Stimulated activated CD8-positive, alpha-beta memory T cell treated with anti-CD3 and anti-CD28 coated beads, Interleukin-4, amount 100 ng/mL, for 24 hours (primary cell): ENCODE measurements at places on chromosomes 1 and 21.

DNA sequence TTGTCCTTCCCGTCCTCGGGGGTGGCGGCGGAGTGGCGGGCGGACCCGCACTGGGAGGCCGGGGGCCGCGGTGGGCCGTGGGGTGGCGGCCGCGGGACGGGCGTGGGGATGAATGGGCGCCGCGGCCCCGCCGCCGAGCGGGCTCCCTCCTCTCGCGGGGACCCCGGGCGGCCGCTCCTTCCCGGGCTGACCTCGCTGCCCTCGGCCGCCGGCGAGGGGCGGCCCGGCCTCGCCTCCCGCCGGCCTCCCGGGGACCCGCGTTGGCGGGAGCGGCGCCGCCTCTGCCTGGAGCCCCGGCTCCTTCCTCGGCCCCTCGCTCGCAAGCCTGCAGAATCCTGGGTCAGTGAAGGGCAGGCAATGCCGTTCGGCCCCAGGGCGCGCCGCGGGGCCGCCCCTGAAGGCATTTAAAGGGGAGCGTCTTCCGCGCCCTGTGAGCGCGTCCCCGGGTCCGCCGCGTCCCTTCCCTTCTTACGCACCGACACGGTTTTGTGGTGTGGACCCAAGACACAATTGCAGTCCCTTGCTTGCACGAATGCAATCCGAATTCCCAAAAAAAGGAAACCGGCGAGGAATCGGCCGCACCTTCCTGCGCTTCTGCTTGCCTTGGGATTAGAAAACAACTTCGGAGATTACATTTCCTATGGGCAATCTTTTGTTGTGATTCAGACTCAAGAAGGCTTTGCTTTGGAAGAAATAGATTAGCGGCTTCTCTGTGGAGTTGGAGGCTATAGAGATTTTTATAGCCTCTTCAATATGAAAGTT, 776 bp downstream of the ITSN1 start:
- no peak for DNase-seq

GRCh38 chr1:178238722-178239510, 145.0 kb downstream of the RASAL2 start:
- DNase-seq: no peak

GRCh38 chr1:73176902-73177301, 894.6 kb upstream of the NEGR1 start:
- no peak for DNase-seq

DNA sequence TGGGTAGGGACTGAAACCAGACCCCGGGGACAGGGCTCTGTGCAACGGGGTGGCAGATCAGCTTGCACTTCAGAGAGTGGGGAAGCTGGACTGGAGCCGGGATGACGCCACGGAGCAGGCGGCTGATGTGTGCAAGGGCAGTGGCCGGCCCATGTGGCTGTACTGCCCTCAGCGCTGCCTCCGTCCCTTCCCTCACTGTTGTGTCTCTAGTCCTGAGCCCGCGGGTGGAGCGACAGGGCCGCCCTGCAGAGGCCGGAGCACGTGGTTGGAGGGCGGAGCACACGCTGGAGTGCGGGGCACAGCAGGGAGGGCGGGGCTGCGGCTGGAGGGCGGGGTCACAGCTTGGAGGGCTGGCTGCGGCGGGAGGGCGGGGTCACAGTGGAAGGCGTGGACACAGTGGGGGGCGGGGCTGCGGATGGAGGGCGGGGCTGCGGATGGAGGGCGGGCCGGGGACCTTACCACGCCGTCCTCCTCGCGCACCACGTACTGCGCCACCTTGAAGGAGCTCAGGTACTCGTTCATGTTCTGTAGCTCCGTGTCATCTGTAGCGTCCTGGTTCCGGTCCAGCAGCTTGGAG, 52.4 kb downstream of the CHD5 start:
- peak; percentile 56 for DNase-seq

- no peak for DNase-seq
Observed at GRCh38 chr1:153652805-153653500, 5.5 kb upstream of the SNAPIN start.

DNA sequence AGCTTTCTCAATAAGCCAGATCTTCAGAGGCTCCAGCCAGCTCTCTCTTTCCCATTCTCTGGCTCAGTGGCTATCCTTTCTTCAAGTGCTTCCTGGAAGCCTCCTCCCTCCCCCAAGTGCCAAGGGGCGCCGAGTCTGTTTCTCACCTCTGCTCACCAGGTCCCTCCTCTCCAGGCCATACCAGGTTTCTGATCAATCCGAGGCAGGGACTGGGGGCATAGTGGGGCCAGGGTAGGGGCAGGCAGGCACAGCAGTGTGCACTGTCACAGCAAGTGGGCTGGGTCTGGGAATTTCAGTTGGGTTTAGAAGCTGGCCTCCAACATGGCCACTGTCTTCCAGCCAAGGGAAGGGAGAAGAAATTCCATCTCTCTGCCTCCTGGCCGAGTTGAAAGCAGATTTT, 56.5 kb downstream of the NAV1 start:
- DNase-seq: no peak

DNA sequence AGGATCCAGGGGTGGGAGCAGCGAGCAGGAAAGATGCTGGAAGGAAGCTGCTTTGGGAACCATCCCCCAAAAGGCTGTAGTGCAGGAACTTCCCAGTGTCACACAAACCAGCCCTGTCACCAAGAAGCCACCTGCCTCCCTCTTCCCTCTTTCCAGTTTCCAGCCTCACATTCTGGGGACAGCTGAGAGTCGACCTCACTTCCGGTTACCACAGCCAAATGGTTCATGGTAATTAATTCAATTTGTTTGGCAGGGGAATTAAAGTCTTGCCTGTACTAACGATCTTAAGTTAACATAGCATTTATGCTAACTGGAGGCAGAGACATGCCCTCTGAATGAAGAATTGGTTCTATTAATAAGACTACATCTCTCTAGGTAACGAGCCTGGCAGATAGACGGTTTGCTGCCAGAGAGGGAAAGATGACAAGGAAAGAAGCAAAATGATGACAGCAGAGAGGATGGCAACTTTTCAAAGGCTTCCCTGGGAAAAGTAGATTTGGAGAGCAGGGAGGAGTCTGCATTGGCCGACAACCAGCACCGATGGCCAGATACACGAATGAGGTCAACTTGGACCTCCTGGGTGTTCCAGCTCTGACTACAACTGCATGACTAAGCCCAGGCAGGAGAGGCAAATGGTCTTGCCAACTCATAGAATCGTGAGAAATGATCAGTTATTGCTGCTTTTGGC, 64.1 kb downstream of the TMCO4 start:
- no peak for DNase-seq

DNA sequence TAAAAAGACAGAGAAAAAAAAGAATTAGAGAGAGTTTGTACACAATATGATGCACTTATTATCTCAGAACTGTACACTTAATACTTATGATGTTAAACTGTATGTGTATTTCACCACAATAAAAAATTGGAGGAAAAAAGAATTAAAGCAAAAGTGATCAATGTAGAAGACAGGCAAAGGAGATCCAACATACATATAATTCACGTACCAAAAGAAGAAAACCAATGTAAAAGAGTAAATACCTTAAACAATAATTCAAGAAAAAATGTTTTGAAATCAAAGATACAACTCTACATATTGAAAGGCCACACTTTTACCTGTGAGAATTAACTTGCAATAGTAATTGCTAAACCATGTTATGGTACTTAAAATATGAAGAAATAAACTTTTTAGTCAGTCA, 9.8 kb upstream of the PGLYRP3 start:
- no peak for DNase-seq

DNA sequence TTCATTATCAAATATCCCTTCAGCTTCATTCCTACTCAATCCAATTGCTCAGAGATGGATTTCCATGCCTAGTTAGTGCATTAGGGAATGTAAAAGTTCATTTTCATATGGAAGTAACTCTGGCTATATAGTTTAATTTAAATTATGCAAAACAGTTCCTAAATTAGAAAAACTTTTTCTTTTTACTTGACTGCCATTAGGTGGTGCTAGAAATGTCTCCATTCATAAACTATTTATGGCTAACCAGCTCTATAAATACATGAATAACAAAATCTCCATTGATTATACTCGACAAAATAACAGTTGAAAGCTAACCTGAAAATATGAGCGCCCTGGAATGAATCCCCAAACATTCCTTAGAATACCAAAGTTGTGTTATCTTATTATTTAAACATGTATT, 311.4 kb downstream of the USH2A start:
- DNase-seq: no peak

DNA sequence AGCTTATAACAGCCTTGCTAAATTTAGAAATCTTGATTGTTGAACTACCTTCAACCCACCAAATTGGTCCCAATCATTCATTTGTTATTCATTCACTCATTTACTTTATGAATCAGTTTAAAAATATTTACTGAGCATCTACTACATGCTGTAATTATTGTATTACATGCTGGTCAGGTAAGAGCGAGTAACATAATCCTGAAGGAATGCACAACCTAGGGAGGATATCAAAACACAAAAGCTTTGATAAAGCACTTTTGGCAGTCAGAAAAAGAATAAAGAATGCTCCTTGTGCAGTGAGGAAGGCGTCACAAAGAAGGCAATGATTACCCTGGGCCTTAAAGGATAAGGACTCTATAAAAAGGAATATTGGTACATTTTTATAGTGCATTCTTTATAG, 518.9 kb upstream of the NR5A2 start:
- no peak for DNase-seq

DNA sequence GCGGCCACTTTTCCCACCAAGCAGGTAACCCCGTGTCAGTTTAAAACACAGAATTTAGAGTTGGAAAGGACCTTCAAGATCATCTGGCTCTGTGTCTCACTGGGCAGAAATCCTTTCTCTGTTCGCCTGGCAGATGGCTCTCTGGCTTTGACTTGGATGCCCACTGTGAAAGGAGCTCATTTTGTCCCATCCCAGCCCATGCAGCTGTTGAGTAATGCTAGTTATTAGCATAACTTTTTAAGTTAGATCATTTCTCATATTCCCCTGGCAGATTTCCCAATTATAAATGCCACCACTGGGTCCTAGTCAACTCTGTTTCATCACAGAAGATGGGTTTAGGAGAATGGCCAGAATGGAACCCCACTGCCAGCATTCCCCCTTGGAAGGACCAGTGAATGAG, 55.9 kb downstream of the SLC35F3 start:
- no peak for DNase-seq

DNA sequence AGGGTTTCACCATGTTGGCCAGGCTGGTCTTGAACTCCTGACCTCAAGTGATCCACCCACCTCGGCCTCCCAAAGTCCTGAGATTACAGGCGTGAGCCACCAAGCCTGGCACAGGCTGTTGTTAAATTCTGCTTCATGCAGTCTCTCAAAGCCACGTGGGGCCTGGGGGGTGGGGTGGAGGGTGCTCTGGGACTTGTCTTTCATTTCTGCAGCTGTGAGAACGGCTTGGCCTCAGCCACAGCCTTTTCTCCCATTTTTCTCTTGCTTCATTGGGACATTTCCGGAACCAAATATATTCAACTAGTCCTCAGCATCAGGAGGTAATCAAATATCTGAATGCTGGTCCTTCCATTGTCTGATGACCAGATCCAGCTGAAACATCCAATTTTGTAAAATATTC, 27.6 kb upstream of the KCNE2 start:
- no peak for DNase-seq

GRCh38 chr1:173314656-173315055, 107.5 kb upstream of the TNFSF4 start:
- DNase-seq: no peak

DNA sequence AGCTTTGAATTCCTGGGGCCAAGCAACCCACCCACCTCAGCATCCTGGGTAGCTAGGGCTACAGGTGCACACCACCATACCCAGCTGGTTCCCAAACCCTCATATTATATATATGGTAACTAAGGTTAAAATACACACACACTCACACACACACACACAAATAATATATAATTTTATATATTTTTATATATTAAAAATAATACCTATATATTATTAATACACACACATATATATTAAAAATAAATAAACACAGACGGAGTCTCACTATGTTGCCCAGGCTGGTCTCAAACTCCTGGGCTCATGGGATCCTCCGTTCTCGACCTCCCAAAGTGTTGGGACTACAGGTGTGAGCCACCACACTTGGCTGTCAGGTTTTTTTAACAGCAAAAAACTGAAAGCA, 31.9 kb downstream of the SCAF4 start:
- DNase-seq: no peak

GRCh38 chr1:52601519-52601918, 652 bp upstream of the GPX7 start:
- DNase-seq: no peak

DNA sequence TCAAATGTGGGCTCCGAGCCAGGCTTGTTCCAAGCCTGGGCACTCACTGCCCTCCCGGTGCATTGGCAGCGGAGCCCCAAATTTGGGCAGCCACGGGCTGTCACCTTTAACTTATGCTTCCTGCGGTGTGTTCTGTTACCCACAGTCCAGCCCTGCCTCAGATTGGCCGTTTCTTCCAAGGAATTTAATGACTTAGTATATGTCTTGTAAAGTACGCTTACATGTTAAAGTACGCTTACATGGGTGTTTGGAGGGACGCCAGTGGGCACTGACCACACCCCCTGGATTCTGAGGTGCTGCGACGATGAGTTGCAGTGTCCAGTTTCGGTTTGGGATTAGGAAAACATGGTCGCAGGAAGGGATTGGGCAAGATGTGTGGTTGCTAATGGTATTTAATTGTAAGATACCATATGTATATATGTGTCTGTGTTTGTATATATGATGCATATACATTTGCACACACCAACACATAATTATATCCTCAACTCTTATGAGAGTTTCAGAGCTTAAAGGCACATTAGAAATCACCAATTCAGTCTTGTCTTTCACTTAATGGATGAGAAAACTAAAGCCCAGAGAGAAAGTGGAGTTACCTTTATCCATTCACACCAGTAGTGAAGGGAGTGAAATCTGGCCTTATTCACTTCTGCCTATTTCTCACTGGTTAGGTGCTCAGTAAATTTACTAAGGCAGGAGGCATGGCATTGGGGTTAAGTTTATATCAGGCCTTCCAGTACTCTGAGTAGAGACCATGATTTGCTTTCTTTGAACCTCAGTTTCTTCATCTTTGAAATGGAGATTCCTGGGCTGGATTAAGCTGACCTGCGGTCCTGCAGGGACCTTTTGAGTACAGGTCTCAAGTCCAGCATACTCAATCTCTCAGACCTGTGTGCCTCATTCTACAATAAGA, 1.0 kb downstream of the SMYD2 start:
- DNase-seq: no peak

- no peak for DNase-seq
Observed at GRCh38 chr1:17229379-17229778, 19.5 kb upstream of the PADI3 start.

DNA sequence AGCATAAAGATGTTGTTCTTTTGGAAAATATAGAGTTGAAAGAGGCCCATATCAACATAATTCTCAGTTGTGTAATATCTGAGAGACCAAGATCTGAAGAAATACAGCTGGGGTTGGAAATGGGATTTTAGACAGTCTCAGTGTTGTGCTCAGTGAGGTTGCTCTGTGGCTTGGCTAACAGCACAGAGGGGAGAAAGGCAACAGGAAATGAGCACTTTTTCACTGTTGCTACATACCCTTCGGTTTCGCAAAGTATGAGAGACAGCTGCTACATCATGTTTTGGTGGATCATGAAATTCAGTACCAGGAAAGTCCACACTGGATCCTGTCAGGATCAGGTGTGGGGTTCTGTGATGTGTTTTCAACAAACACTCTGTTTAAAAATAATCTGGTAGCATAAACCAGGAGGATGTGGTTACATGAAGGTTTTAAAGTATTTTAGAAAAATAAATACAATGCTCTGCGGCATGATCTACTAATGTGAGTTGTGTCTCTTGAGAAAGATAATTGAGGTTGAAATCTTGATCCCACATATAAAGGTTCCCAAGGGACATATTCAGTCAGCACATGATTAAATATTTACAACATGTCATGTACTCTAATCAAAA, 7.0 kb upstream of the GPR88 start:
- no peak for DNase-seq
